ENCODE measurements at places on chromosomes 1 and 21.
A peak's percentile ranks its signal among the peaks of the same experiment; 100 is the strongest.

DNA sequence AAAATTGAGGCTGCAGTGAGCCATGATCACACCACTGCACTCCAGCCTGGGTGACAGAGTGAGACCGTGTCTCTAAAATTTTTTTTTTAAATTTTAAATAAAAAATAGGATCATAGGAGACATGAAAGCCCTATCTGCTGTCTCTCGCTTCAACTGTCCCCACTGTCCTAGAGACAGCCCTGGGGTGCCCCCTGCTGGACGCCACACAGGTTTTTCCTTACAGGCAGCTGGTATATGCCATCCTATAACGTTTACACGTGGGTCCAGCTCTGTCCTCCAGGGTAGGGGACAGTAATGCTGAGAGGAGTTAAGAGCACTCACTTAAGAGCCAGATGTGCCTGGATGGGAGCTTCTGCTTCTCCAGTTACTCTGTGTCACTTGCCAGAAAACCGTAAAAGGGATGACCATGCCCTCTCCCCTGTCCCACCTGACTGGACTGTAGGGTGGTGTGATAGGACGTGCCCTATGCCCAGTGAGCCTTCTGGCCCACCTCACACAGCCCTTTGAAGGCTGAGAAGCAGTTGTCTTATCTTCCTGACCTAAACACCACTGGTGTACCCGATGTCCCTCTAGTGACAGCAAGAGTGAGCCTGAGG is 8.5 kb downstream of the FBXO2 start:
- DNase-seq, result peak; percentile 67
- no peaks in the 10 kb centered on the region for H3K36me3 ChIP-seq
- peaks cover 7% of the 10 kb centered on the region for H3K4me1 ChIP-seq
- peaks cover 5% of the 10 kb centered on the region for H3K27me3 ChIP-seq

DNA sequence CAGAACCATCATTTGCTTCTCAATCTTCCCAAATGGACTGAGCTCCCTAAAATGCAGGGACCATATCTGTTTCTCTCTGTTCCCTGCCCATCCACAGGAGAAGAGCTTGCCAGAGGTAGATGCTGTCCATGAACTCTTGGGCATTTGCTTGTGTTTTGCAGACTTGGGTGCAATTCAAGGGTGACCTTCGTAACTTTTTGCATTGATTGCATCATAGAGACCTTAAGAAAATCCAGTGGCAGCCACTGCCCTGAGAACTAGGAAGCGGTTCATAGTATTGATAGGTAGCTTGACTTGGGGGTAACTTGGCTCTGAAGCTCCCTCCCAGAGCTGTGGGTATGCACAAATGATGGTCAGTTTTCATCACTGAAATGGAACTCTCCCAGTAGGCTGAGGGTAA is 34.3 kb upstream of the EDEM3 start:
- H3K27me3 ChIP-seq, result no peaks in the 10 kb centered on the region
- H3K4me1 ChIP-seq, result peaks cover 12% of the 10 kb centered on the region
- no peak overlapping the region for H3K4me3 ChIP-seq
- peaks cover 31% of the 10 kb centered on the region for H3K36me3 ChIP-seq

DNA sequence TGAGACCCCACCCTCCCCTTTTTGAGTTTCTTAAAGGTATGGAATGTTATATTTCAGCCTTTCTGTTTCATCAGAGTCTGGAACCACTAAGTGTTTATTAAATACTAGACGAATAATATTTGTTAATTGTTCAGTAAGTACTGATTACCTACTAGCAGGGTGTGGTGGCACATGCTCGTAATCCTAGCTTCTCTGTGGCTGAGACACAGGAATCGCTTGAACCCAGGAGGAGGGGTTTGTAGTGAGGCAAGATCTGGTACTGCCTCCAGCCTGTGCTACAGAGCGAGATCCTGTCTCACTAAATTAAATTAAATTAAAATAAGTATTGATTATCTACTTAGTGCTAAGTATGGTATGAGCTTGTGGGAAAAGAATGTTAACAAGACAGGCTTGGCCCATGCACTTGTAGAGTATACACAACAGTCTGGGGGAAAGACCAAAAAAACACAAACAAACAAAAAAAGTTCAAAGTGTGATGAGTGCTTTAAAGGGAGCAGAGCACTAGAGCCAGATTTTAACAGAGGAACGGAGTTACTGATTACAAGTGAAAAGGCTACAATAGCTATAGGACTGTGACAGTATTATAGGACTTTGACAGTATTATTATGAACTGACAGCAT is 2.4 kb downstream of the CEPT1 start:
- H3K4me3 ChIP-seq, result no peak overlapping the region
- peaks cover 45% of the 10 kb centered on the region for H3K4me1 ChIP-seq

GRCh38 chr1:64453688-64454087 is 16.2 kb upstream of the CACHD1 start:
- no peaks in the 10 kb centered on the region for H3K4me1 ChIP-seq
- DNase-seq, result no peak
- no peaks in the 10 kb centered on the region for H3K36me3 ChIP-seq
- H3K27me3 ChIP-seq, result no peaks in the 10 kb centered on the region
- H3K27ac ChIP-seq, result no peak overlapping the region
